Mammary microvascular endothelial cell (primary cell): ENCODE measurements at places on chromosomes 2 and 18. TPM values are rescaled to one million over a fixed set of nuclear protein-coding genes. Genes with fewer than 3 reads are reported as not detected.

The ERICH2 gene
- not detected in 2 replicates for total RNA-seq

The SLC30A3 gene
- 2.7 and 3.4 TPM in 2 replicates for total RNA-seq

The RGPD5 gene
- total RNA-seq = 6.5 and 7.0 TPM in 2 replicates

The C1QL2 gene
- total RNA-seq = not detected in 2 replicates

The FRZB gene
- under 0.01 and 0.15 TPM in 2 replicates for total RNA-seq

The KIAA2012 gene
- not detected in 2 replicates for total RNA-seq

The REG1B gene
- total RNA-seq = not detected in 2 replicates

The OTOS gene
- not detected in 2 replicates for total RNA-seq

The FIGN gene
- 0.13 and 0.20 TPM in 2 replicates for total RNA-seq

The NOP58 gene
- 63.8 and 64.7 TPM in 2 replicates for total RNA-seq

The CROCC2 gene
- total RNA-seq = not detected in 2 replicates

The CD302 gene
- 5.2 and 5.7 TPM in 2 replicates for total RNA-seq

The OSGEPL1 gene
- 8.0 and 9.0 TPM in 2 replicates for total RNA-seq

The RGPD3 gene
- total RNA-seq = 0.10 and 0.13 TPM in 2 replicates

The FEV gene
- not detected in 2 replicates for total RNA-seq

The CD8B gene
- not detected in 2 replicates for total RNA-seq

The KLHL30 gene
- not detected in 2 replicates for total RNA-seq

The MAL gene
- total RNA-seq = not detected in 2 replicates

The LYG2 gene
- not detected in 2 replicates for total RNA-seq

The PRSS56 gene
- total RNA-seq = not detected in 2 replicates

The CCDC102B gene
- 0.40 and 0.49 TPM in 2 replicates for total RNA-seq

The ERFE gene
- 1.3 and 1.5 TPM in 2 replicates for total RNA-seq

The AGXT gene
- total RNA-seq = not detected in 2 replicates

The NYAP2 gene
- not detected in 2 replicates for total RNA-seq

The ZSCAN30 gene
- total RNA-seq = 14.9 and 15.8 TPM in 2 replicates

The ANKRD30B gene
- not detected in 2 replicates for total RNA-seq

The LYG1 gene
- total RNA-seq = not detected in 2 replicates

The COL3A1 gene
- 2.3 and 2.6 TPM in 2 replicates for total RNA-seq

The PPP1R1C gene
- 0.27 and 3.0 TPM in 2 replicates for total RNA-seq

The UGT1A8 gene
- total RNA-seq = not detected in 2 replicates

The CNNM3 gene
- total RNA-seq = 3.9 and 5.1 TPM in 2 replicates
